NCI-H526 (cell line): ENCODE measurements at places on chromosomes 1 and 21.

GRCh38 chr1:151803164-151803563, 2.1 kb downstream of the LINGO4 start:
- DNase-seq: no peak

GRCh38 chr21:32567626-32568025, 17.7 kb downstream of the TCP10L start:
- DNase-seq: peak; percentile 8

DNA sequence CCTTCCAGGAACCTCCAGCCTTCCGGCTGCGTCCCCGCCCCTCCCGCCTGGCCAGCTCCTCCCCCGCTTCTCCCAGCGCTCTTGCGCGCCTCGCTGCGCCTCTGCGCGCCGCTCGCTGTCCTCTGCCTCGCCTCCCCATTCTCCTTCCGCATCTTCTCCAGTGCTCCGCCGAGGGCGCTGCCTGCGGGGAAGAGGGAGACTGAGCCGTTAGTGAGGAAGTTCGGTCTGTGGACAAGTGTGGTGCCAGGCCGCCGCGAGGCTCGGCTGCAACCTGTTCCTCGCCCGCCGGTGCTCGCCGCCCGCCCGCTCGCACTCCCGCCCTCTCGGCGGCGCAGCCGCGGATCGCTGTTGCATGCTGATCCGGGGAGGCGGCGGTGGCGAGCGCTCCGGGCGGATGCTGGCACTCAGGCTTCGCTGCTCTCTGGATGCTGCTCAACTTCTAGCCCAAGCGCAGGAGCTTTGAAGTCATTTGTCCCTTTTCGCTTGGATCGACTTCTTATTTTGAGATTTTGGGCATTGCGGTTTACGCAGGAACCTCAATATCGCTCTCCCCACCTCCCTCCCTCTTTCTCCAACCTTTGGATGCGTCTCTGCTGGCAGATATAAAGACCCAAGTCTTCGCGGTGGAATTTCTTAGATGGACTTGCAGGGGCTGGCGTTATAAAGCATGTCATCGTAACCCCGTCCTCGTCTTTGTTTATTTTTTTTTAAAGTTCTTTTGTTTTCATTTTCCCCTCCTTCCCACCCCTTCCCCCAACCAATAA, 614 bp upstream of the CACNA1E start:
- peak; percentile 57 for DNase-seq

- DNase-seq: no peak
These were observed 231.4 kb downstream of the CHRM3 start for GRCh38 chr1:239617731-239618130.
